ENCODE measurements at places on chromosomes 7 and 10.

DNA sequence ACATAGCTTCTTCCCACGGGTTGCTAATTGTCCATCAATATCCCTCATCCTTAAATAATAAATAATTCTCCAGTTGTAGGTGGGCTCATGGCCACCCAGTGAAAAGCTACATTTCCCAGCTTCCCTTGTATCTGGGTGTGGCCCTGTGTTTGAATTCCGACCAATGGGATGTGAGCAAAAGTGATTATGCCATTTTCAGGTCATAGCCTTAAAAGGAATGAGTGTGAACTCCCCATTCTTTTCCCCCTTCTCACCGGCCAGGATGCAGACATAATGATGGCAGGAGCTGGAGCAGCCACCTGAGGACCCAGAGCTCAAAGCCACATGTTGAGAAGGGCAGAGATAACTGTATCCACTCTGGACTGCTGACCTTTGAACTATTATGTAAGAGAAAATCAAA, 30.3 kb upstream of the CALU start:
- DNase-seq, result no peak

- no peak for DNase-seq
Measured at GRCh38 chr7:71746006-71746405, 614.1 kb downstream of the GALNT17 start.

- DNase-seq, result no peak
Measured at GRCh38 chr10:13113544-13113943, 13.6 kb downstream of the OPTN start.

DNA sequence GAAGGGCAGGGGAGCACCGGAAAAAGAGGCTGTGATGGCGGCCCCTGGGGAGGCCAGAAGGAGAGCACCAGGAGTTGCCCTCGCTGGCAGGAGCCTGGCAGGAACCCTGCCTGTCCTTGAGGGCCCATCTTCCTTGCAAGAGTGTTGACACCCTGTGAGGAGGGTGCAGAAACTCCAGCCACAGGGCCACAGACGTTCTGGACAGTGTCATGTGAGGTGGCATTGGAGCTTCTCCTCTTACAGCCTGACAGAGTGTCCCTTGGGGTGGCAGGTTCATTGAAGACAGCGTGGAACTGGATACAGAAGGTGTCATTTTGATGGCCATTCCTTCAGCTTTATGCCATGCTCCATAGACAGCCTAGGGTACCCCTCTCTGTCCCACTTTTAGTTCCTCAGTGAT, 54.2 kb downstream of the RBM20 start:
- no peak for DNase-seq

- DNase-seq, result no peak
Measured at GRCh38 chr10:71819985-71820384, 31.1 kb downstream of the PSAP start.

DNA sequence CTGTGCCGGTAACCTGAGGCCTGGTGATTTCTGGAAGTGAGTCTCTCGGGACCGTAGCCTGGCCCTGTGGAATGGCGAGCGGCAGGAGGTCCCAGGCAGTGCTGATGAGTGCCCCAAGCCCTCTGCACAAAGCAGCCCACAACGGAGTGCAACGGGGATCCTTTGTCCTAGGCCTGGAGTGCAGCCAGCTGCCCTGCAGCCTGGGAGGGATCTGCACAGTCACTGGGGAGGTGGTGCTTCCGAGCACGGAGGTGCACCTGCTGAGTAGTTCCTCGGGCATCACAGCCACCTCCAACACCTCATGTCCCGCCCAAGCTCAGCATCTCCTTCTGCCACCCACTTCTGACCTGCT, 162.8 kb upstream of the ZMIZ1 start:
- no peak for DNase-seq

DNA sequence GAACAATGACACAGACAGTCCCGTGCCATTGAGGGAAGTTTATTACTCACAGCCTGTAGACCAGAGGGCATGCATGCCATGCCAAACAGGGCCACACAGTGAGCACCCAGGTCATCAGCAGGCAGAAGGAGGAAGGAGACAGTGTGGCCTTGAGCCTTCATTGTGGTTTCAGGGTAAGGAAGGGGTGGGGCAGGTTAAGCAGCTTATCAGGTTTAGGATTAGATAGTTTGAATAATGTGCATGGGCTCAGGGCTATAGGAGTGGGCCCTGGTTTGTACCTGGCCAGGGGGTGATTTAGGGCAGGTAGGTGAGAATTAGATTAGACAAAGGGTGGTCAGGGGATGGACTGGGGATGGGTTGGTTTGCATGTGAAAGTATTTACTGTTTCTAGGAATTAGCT, 67.9 kb downstream of the ADCY1 start:
- no peak for DNase-seq

DNA sequence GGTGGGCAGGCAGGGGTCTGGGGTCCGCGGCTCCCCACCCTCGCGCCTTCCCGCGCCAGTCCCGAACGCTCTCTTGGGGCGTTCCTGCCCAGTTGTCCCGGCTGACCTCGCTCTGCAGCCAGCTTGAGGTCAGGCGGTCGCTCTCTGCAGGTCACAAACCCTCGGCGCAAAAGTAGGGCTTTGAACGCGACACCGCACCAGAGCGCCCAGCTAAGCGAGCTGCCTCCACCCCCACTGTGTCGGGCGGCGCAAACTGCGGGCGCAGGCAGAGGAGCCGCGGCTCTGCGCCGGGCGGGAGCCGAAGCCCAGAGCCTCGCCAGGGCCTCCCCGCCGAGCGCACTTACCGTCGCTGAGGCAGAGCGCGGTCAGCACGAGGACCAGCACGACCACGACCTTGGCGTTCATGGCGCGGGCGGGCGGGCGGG, 284 bp downstream of the CXCL12 start:
- DNase-seq, result no peak

DNA sequence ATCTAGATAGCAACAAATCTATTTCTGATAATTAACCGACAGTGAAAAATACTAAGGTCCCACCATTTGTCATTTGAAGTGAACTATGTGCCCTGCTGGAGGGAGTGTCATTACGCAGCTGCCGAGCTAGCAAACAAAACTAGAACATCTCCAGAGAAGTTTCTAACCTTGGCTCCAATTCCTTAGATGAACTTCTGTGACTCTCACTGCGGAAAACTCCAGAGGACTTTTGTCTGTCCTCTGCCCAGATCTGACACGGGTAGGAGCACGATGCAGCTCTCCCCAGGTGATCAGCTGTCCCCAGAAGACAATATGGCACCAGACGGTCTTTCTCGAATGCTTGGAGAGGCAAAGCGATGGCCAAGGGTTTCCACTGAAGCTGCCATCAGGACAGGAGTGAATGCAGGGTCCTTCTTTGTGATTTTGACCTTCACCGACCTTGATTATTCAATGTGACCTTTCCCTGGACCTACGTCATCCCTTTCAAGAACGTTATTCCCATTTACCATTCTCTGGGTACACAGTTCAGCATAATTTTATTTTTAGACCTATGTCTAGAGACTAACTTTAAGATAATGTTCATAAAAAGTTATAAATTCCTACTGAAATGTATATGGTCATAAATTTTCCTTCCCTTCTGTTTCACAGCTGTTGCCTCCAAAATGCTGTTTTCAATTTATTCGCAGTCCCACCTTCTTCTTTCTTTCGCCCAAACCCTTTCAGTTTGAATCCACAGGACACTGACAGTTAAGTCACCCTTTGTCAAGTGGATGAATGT, 116.7 kb upstream of the C7orf33 start:
- no peak for DNase-seq

DNA sequence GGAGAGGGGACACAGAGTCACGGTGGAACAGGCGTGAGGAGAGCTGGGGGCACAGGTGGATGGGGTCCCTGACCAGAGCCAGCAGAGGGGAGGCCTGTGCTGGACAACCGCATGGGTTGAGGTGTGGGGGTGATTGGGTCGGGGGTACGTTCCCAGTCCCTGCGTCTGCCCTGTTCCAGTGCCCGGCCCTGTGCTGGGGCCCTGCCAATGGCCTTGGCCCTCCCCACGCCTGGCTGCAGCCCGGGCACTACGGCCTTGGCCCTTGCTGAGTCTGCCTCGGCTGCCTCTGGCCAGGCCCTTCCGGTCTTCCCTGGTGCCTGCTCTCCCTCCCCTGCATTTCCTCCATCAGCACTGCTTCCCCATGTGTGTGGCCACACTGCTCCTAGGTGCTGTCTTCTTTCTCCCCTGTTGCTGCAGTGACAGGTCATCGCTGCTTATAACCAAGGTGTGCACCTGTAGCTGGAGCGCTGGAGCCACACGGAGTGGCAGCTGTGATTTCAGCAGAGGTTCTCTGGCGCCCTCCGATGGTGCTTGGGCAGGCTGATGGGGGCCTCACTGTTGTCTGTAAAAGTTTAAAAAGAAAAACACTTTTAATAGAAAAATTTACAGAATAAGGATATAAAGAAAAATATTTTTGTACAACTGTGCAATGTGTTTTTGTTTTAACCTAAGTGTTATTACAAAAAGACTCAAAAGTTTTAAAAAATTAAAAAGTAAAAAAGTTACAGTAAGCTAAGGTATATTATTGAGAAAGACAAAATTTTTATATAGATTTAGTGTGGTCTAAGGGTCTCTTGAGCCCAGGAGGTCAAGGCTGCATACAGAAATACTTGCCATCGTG, 45.2 kb upstream of the BHLHA15 start:
- no peak for DNase-seq

DNA sequence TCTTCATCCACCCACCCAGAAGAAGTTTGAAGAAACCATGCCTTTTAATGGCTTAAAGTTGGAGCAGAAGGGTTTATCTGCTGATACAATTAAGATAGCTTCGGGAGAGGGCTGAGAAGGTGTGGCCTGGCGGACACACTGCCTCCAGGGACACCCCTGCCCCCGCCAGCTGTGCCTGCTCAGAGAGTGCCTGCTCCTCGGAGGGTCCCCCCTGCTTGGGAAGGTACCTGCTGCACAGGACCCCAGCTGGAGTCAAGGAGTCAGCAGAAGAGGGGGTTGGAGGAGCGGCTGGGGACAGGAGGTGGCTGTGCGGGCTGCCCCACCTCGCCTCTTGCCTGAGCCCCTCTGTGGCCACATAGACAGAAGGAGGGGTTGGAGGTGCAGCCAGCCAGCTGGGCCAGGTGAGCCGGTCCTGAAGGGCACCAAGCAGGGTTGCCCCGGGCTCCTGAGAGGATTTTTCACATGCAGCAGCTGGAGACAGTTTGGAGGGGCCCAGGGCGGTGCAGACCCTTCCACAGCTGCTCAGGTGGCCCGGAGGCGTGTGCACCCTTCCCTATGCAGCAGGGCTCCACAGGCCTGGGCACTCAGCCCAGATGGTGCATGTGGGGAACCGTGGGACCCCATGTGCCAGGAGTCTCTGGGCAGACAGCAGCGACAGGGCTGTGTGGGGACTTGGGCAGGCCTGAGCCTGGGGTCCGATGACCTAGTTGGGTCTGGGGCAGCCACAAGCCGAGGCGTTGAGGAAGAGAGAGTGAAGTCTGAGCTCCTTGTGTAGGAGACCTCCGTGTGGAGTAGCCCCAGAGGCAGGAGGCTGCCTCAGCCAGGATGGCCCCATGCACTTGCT, 118.9 kb downstream of the INPP5A start:
- no peak for DNase-seq

DNA sequence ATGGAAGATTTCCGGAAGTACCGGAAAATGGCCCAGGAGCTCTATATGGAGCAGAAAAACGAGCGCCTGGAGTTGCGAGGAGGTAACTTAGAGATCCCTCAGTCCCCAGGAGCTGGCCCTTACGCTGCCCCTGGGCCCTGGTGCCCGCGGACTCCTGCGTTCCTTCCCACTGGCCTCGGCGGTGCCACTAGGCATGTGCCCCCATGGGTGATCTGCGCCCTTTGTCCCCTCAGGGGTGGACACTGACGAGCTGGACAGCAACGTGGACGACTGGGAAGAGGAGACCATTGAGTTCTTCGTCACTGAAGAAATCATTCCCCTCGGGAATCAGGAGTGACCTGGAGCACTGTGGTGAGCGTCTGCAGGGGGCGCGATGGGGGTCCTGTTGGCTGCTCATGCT, 24.2 kb upstream of the CHST12 start:
- DNase-seq, result no peak

- no peak for DNase-seq
Measured at GRCh38 chr10:102673819-102674511, 29.7 kb downstream of the TRIM8 start.

- DNase-seq, result no peak
Measured at GRCh38 chr10:43978091-43978490, 329.4 kb upstream of the ZNF32 start.

DNA sequence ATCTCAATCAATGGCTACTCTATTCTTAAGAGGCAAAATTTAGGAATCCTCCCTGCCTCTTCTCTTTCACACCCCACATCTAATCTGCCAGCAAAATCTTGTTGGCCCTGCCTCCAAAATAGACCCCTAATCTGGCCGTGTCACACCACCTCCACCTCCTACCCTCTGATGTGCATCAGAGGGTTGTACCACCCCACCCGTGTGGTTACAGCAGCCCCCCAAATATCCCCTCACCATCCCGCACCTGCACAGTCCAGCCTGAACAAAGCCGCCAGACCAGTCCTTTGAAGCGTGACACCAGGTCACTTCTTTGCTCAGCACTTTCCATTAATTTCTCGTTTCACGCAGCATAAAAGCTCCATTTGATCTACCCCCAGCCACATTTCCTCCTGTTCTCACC, 776 bp upstream of the XPNPEP1 start:
- no peak for DNase-seq
